ENCODE measurements at places on chromosomes 16 and 17.

- DNase-seq, result peak; percentile 10
These were observed 23.4 kb downstream of the RBL2 start for GRCh38 chr16:53457670-53458069.

GRCh38 chr17:48093341-48094045, 7.8 kb downstream of the CBX1 start:
- DNase-seq, result no peak

- no peak for DNase-seq
These were observed at the start of gene TMC5 for GRCh38 chr16:19417640-19418039. TMC5 (plus strand) TSS chr16:19417883; CDS start chr16:19440039, 22,156 bp downstream.

DNA sequence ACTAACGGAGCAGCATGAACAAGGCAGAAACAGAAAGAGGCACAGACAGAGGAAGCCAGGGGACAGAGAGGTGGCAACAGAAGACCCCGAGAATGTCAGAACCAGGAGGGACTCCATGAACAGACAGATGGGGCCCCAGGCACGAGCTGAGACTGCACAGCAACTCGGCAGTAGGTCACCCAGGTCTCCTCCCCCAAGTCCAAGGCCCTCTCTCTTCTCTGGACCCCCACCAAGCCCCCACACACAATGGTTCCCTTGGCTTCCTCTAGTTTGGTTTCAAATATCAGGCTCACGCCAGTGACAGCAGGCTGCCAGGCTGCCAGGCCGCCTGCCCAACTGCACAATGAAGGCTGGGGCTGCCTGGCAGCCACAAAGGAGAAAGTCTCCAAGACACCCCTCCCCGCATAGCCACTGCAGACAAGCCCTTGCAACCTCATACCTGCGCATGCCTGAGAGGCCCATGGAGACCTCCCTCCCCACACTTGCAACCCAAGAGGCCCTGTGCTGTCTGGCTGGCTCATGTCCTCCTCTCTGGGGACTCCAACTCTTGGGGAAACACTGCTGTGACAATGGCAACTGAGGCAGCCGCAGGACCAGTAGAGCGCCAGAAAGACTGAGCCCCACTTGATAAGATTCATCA, 54.8 kb downstream of the PIMREG start:
- no peak for DNase-seq

GRCh38 chr16:68263559-68264127, 683 bp upstream of the SLC7A6 start:
- DNase-seq, result no peak

GRCh38 chr16:5916711-5917191, 819.2 kb upstream of the EEF2KMT start:
- DNase-seq, result no peak

DNA sequence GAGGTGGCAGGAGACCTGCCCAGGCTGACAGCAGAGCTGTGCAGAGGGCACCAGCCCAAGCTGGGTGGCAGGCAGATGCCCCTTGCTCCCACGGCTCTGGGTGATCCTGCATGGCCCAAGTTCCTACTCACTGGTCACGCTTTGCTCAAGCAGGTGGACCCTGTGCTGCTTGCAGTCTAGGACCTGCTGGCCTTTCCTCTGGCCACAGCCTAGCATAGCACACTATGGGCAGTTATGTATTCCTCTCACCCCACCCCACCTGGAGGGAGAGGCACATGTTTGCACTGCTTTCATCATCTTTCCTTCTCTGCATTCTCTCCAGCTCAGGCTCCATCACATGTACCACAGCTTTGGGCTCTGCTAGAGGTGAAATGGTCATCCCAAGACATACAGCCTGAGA, 19.6 kb upstream of the SREBF1 start:
- DNase-seq, result no peak

GRCh38 chr17:74442670-74443515, 11.0 kb downstream of the GPRC5C start:
- peak; percentile 86 for DNase-seq
